ENCODE measurements at places on chromosomes 4 and X. TPM values are rescaled to one million over a fixed set of nuclear protein-coding genes. Genes with fewer than 3 reads are reported as not detected.

Gene COX7B2
- not detected for total RNA-seq

Gene HTN1
- total RNA-seq, result not detected

Gene BRCC3
- total RNA-seq, result 30.5 TPM

Gene RHOXF2
- total RNA-seq, result not detected

Gene TRO
- 1.3 TPM for total RNA-seq

Gene CSAG3
- 0.78 TPM for total RNA-seq

DNA sequence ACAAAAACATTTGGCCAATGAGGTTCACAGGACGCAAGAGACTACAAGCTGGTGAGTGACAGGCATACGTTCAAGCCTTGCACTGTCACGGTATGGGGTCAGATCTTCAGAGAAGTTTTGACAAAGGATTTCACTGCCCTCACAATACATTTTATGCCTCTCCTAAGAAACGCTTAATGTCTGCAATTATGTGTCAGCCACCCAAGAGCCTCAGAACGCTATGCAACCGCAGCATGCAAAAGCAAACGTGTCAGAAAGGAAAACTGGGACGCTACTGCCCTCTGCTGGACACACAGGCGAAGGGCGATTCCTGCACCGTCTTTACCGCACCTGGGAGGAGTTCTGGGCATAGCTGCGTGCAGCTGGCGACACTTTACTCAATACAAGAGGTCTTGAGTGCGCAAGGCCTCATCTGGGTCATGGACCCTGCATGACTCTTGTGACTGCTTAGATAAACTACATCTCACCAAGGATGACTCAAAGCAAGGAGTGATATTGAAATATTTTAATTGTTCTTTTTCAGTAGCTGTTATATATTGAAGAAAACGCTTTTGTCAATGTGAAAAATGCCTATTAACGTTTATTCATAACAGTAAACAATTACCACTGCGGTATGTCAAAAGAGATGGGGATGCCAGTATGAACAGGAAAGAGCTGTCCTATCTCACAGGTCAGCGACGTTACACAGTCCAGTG, 147.6 kb upstream of the FRG1 start:
- peaks cover 7% of the 10 kb centered on the region for H3K4me1 ChIP-seq
- no peak overlapping the region for H3K27ac ChIP-seq
- peak; percentile 41 for DNase-seq
- no peak overlapping the region for H3K4me3 ChIP-seq

DNA sequence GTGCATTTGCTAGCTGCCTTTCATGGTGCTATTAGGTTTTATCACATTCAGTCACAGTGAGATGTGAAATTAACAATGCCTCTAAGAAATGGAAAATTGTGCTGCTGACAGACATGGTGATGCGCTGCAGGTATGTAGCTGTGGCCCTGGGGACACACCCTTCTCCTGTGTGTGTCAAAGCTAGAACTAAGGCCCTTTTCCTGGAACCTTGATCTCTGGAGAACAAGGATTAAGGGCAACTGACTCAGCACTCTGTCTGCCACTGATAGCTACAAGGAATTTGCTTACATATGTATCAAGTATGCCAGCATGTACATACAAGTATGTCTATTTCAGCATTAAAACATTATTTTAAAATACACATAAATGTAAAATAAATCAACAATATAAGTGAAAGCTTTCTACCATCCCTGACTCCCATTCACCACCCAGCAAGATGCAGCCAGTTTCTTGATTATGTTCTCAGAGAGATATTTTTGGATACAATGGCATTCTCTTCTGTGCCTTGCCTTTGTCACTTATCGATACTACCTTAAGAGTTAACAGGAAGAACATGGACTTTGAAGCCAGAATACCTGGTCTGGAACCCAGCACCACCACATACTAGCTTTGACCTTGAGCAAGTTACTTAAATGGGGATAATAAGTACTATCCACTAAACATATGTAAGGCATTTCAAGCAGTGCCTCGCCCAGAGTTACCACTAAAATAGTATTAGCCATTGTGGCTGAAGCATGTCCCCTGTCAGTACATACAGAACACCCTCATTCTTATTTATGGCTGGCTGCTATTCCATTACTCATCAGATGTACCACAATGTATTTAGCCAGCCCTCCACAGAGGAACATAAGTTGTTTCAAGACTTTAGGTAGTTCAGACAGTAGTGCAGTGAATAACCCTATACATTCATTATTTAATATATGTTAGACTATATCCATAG, 68.5 kb downstream of the NPNT start:
- H3K27ac ChIP-seq, result no peak overlapping the region
- no peak overlapping the region for H3K4me3 ChIP-seq

- no peak for DNase-seq
- no peaks in the 10 kb centered on the region for H3K4me1 ChIP-seq
- no peaks in the 10 kb centered on the region for H3K36me3 ChIP-seq
- H3K27me3 ChIP-seq, result no peaks in the 10 kb centered on the region
Measured at GRCh38 chr4:132669786-132670185, 479.3 kb upstream of the PCDH10 start.

DNA sequence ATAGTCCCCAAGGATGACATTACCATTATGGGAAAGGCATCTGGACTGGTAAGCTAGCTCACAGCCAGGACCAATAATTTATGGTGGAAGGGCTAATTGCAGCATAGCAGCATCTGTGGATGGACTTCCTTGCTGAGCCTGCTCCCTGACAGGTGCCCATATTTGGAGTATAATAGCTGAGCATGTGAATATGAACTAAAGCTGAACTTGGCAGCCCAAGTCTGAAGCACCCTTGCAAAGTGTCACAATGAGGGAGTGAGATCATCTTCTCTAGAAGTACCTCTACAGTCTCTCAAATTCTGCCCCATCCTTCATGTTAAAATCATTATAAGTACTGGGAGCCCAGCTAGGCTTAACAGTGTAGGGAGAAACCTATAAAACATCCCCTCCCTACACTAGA, 128.2 kb upstream of the INPP4B start:
- no peak overlapping the region for H3K27ac ChIP-seq
- DNase-seq, result no peak
- H3K36me3 ChIP-seq, result no peaks in the 10 kb centered on the region

- DNase-seq, result peak; percentile 40
- peak overlapping the region; percentile 99 for H3K4me3 ChIP-seq
- H3K4me1 ChIP-seq, result peaks cover 25% of the 10 kb centered on the region
- peaks cover 45% of the 10 kb centered on the region for H3K36me3 ChIP-seq
- peaks cover 3% of the 10 kb centered on the region for H3K27me3 ChIP-seq
- H3K27ac ChIP-seq, result peak overlapping the region; percentile 98
Measured at GRCh38 chr4:337932-338758, 531 bp downstream of the ZNF141 start.

GRCh38 chr4:1866189-1866661, 5.0 kb upstream of the NSD2 start:
- peaks cover 18% of the 10 kb centered on the region for H3K4me1 ChIP-seq
- H3K27ac ChIP-seq, result no peak overlapping the region
- no peak for DNase-seq
- peaks cover 1% of the 10 kb centered on the region for H3K27me3 ChIP-seq
- no peak overlapping the region for H3K4me3 ChIP-seq

DNA sequence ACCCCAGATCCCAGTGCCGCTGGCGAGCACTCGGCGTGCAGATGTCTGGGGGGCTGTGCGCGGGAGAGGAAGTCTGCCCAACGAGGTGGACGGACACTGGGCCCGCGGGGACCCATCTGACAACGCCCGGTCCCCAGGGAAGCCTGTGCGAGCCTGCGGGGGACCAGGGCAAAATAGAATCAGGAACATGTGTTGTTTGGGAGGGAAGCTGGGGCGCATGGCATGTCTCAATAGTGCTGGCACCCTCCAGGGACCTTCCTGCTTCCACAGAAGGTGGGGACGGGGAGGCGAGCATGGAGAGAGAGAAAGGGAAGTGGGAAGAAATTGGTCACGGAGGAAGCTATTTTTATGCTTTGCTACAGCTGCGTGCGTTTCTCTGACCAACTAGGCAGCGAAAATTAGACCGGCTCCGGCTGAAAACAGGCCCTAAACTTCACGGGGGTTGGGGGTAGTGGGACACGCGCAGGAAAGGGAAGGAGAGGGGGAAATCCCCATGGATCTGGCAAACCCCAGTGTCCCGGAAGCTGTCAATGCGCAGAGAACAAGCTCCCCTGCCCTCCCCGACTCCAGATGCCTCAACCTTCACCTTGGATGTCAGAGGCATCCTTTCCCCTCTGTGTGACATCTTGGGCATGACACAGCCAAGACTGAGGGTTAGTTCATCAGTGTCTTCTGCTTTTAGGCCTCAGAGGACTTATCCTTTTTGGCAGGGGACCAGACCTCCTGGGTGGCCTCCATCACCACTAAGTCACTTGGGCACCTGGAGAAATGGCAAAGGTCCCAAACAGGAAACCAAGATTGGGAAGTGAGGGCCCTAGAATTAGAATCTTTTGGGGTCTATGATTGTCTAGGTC, 169.8 kb upstream of the BCOR start:
- H3K4me3 ChIP-seq, result peak overlapping the region; percentile 73
- no peaks in the 10 kb centered on the region for H3K36me3 ChIP-seq
- DNase-seq, result no peak
- peaks cover 6% of the 10 kb centered on the region for H3K4me1 ChIP-seq
- H3K27ac ChIP-seq, result no peak overlapping the region

DNA sequence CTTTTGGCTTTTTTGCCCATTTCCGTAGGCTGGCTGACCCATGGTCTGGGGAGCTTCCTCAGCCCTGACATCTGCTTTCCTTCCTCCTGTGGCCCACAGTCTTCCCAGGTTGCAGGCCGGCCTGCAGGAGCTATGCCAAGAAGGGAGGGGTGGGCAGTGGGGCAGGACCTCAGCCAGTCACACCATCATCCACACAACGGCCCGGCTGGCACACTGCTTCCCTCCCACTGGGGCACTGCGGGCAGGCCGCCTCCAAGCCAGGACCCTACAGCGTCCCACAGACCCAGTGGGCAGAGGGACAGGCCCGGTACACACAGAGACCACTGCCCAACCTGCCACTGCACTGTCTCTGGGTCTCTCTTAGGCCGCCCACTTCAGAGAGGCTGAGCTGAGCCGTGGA, 38.0 kb downstream of the CTBP1 start:
- H3K4me1 ChIP-seq, result no peaks in the 10 kb centered on the region
- no peak for DNase-seq
- no peaks in the 10 kb centered on the region for H3K27me3 ChIP-seq
- no peak overlapping the region for H3K27ac ChIP-seq

- no peak overlapping the region for H3K4me3 ChIP-seq
- H3K4me1 ChIP-seq, result peaks cover 11% of the 10 kb centered on the region
- no peaks in the 10 kb centered on the region for H3K27me3 ChIP-seq
- no peaks in the 10 kb centered on the region for H3K36me3 ChIP-seq
Measured at GRCh38 chr4:155966731-155967395, 13.2 kb upstream of the CTSO start.

- no peak for DNase-seq
- H3K4me3 ChIP-seq, result no peak overlapping the region
- no peak overlapping the region for H3K27ac ChIP-seq
Measured at GRCh38 chr4:169689681-169690080, 68.1 kb downstream of the HPF1 start.

All from activated T-helper 1 cell treated with anti-CD3 and anti-CD28 coated beads, Interleukin-12 subunit alpha, Interleukin-12 subunit beta, Interleukin-2, Interleukin-4 antibody, amounts not matched to agents 30 ng/mL and 10 ng/mL and 1 ng/mL, durations not matched to agents 14 hours and 24 hours and 36 hours (primary cell).